ENCODE measurements at places on chromosomes 16 and 17. TPM values are rescaled to one million over a fixed set of nuclear protein-coding genes. Genes with fewer than 3 reads are reported as not detected.

GDE1 gene
- polyA plus RNA-seq, result 62.3 TPM

DNA sequence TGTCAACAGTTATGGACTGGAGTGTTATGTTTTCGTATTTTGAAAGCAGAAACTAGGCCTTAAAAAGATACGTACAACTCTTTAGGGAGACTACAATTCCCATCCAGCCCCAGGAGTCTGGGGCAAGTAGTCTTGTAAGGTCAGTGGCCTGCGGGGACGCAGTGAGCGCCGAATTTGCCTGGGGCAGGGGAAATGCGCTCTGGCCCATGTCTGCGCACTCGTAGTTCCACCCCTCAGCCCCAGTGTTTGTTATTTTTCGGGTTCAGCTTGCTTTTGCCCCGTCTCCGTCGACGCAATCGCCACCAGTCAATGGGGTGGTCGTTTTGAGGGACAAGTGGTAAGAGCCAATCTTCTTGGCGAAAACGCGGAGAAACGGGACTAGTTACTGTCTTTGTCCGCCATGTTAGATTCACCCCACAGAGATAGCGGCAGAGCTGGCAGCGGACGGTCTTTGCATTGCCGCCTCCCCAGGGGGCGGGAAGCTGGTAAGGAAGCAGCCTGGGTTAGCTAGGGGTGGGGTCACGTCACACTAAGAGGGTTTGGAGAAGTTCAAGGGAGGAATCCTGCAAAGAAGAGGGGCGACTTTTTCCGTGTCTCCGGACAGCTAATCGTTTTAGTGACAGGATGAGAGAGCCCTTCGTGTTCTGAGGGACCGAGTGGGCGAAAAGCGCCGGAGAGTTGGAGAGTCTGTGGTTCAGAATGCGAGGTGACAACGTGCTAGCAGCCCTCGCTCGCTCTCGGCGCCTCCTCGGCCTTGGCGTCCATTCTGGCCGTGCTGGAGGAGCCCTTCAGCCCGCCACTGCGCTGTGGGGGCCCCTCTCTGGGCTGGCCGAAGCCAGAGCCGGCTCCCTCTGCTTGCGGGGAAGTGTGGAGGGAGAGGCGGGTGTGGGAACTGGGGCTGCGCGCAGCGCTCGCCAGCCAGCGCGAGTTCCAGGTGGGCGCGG, 1.1 kb upstream of the BRCA1 start:
- no peaks in the 10 kb centered on the region for H3K27me3 ChIP-seq
- peak overlapping the region; percentile 77 for H3K4me3 ChIP-seq
- DNase-seq, result no peak
- H3K27ac ChIP-seq, result peak overlapping the region; percentile 63

PIK3R6 gene
- 0.58 TPM for polyA plus RNA-seq

- no peaks in the 10 kb centered on the region for H3K36me3 ChIP-seq
- DNase-seq, result peak; percentile 84
- peak within 1 kb of the TSS; percentile 100 for H3K27ac ChIP-seq
- H3K27me3 ChIP-seq, result no peaks in the 10 kb centered on the region
- peaks cover 41% of the 10 kb centered on the region for H3K4me1 ChIP-seq
- peak within 1 kb of the TSS; percentile 99 for H3K4me3 ChIP-seq
Measured at GRCh38 chr16:67562526-67562917, at the start of gene CTCF. CTCF (plus strand) TSS chr16:67562526; CDS start chr16:67610833, 48,307 bp downstream.

DNA sequence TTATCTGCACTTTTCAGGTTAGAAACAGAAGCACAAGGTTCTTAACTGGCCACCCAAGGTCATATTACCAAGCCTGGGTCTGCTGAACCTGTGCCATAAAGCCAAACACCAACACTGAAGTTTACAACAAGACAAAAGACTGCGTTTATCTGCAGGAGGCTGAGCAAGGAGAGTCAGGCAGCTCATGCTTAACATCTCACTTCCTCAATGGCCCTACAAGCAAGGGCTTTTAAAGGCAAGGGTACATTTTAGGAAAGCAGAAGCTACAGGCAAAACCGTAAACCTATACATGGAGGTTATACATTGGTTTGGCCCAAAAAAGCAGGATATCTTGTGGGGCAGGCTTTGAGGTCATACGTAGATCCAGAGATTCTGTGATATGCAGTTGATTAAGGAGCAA, 91.2 kb downstream of the GNAO1 start:
- H3K27ac ChIP-seq, result no peak overlapping the region
- no peaks in the 10 kb centered on the region for H3K27me3 ChIP-seq
- H3K36me3 ChIP-seq, result no peaks in the 10 kb centered on the region
- DNase-seq, result no peak
- H3K4me3 ChIP-seq, result no peak overlapping the region

TMC8 gene
- 0.96 TPM for polyA plus RNA-seq

DNA sequence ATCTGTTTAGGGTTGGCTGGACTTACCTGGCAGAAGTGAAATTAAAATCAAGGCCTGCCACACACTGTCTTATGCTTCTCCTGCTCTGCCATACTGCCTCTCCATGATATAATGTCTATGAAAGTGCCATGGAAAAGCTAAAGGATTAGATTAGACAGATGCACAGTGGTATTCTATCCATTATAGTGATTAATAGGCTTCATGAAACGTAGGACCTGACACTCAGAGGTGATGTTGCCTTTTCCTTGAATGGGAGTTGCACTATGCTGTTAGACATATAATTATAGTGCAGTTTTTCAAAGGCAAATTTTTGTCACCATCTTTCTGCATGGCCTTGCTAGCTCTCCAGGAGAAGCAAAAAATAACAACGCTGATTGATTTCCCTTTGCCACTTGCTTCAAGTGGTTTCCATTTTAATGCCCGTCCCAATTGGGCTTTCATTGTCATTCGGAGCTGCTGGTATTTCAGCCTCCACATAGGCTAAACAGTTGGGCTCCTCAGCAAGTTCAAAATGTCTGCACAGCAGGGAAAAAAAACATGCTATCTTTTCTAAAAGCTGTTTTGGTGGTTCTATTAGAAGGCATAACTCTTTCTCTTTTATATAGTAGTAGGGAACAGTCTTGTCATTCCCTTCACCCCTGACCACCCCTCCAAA, 502.8 kb upstream of the GOT2 start:
- H3K4me1 ChIP-seq, result no peaks in the 10 kb centered on the region
- H3K36me3 ChIP-seq, result no peaks in the 10 kb centered on the region
- H3K4me3 ChIP-seq, result no peak overlapping the region
- no peak overlapping the region for H3K27ac ChIP-seq
- DNase-seq, result no peak
- H3K27me3 ChIP-seq, result no peaks in the 10 kb centered on the region

Data from heart right ventricle (tissue), 16 donors.